ENCODE measurements at places on chromosomes 5 and 9. TPM values are rescaled to one million over a fixed set of nuclear protein-coding genes. Genes with fewer than 3 reads are reported as not detected.

The HTR1A gene
- not detected for total RNA-seq

The SYNPO gene
- total RNA-seq: 3.4 TPM

The DNAH5 gene
- 4.4 TPM for total RNA-seq

GRCh38 chr5:32156635-32157034 lies 17.5 kb downstream of the GOLPH3 start:
- no peak for DNase-seq

DNA sequence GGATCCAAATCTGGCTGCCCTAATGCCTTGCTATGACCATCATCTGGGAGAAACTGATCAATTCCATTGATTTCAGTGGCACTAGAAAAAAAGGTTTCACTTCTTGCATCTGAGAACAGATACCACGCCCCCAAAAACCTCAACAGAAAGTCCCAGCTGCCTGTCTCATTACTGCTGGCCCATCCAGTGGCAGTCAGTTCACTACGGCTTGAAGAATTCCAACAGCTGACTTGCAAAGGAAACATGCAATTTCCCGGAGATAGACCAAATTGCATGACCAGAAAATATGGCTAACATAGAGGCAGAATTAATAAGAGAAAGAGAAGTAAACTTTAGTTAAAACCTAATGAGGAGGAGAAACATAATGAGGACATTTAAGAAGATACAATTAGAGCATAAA lies 48.6 kb downstream of the UGCG start:
- no peak for DNase-seq

- DNase-seq: no peak
These were observed 7.1 kb upstream of the TMEM215 start for GRCh38 chr9:32776201-32776600.

- no peak for DNase-seq
These were observed 7.7 kb downstream of the IL4 start for GRCh38 chr5:132681476-132681831.
